IPS DF 6.9 (cell line): ENCODE measurements at places on chromosomes 6 and 20.

GRCh38 chr20:57048027-57048869 is 218.2 kb downstream of the BMP7 start:
- H3K4me3 ChIP-seq, result no peak overlapping the region
- peak; percentile 48 for DNase-seq
- H3K4me1 ChIP-seq, result no peaks in the 10 kb centered on the region

DNA sequence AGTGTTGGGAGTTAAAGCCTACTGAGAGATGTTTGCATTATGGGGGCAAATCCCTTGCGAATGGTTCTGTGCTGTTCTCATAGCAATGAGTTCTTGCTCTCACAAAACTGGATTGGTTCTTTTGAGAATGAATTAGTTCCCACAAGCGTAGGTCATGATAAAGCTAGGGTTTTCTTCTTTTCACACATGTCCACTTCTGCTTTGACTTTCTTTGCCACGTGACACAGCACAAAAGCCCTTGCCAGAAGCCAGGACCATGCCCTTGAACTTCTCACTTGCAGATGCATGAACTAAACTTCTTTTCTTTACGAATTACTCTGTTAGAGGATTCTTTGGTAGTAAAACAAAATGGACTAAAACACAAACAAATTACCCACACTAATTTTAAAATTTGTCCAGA is 922.8 kb downstream of the EPHA7 start:
- H3K36me3 ChIP-seq, result no peaks in the 10 kb centered on the region
- no peak for DNase-seq
- no peak overlapping the region for H3K4me3 ChIP-seq
- no peaks in the 10 kb centered on the region for H3K27me3 ChIP-seq

- H3K27me3 ChIP-seq, result no peaks in the 10 kb centered on the region
- no peaks in the 10 kb centered on the region for H3K36me3 ChIP-seq
- no peak for DNase-seq
- H3K4me1 ChIP-seq, result no peaks in the 10 kb centered on the region
- no peak overlapping the region for H3K4me3 ChIP-seq
Observed at GRCh38 chr6:99241905-99242534, 107.5 kb downstream of the FAXC start.

DNA sequence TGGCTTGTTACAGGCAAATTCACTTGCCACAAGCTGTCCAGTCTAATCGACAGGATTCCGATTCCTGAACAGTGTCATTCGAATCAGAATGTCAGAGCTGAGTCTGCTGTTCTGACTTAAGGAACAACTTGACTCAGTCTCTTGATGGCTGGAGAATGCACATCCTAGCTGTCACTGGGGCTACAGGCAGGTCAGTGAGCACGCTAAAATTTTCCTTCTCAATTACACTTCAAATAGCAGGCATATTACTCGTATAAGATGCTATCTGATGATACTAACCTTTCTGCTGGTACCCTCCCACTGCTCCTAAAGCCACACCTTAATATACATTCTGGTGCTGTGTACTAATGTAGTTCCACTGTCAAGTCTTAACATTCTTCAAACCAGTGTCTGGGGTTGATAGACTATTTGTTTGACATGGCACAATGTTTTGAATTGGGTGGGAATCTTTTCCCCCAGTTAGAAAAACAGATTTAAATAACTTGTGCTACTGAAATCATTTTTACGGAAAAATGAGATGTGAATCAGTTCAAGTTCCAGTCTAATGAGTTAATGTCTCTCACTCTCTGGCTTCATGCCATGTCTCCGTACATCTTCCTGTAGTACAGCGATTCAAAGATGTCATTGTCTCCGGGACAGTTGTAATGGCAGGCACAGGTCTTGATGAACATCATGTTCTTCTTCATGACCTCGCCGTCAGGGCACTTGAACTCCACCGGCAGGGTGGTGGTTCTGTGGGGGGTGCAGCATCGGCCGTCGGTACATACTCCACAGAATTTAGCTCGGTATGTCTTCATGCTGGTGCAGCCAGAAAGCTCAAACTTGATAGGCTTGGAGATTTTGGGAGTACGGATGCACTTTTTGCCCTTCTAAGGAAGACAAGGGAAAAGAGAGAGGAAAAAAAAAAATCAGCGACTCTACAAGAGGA is 2.2 kb downstream of the CCN2 start:
- peak overlapping the region; percentile 0; the same call in 1 of the 2 replicates for H3K4me3 ChIP-seq
- no peak overlapping the region for H3K27ac ChIP-seq
- peaks cover 7% of the 10 kb centered on the region; the same call in 1 of the 2 replicates for H3K4me1 ChIP-seq
- H3K27me3 ChIP-seq, result no peaks in the 10 kb centered on the region
- peaks cover 12% of the 10 kb centered on the region; the same call in 1 of the 2 replicates for H3K36me3 ChIP-seq

DNA sequence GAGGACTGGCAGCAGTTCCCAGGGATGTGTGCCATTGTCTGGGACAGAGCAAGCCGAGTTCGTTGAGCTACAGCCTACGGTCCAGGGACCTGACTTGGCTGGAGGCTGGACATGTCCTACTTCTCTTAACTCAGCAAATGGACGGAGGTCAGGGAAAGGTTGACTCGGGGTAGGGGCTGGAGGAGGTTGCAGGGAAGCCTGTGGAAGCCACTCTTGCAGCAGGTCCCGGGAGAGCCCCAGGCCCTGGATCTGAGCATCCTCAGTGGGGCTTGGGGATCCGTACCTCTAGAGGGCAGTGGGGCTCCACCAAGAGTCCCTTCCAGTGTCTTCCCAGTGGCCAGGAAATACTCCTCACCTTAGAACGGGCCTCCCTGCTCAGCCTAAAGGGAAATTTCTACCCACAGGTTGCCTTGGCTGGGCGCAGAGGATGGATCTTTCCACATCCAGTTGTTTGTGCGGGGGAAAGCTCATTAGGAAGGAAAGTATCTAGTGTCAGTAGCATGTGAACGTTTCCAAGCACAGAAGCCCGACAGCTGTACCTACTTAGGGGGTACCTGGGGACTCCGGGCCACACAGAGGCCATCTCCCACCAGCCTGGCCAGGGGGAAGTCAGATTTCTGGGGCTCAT is 170.2 kb downstream of the NFATC2 start:
- H3K36me3 ChIP-seq, result no peaks in the 10 kb centered on the region
- H3K27me3 ChIP-seq, result no peaks in the 10 kb centered on the region
- H3K27ac ChIP-seq, result no peak overlapping the region
- no peaks in the 10 kb centered on the region for H3K4me1 ChIP-seq
- peak; percentile 72 for DNase-seq
- no peak overlapping the region for H3K4me3 ChIP-seq

GRCh38 chr6:16649241-16649640 is 112.0 kb downstream of the ATXN1 start:
- no peaks in the 10 kb centered on the region for H3K4me1 ChIP-seq
- H3K27ac ChIP-seq, result no peak overlapping the region
- no peaks in the 10 kb centered on the region for H3K36me3 ChIP-seq
- no peak for DNase-seq
- H3K4me3 ChIP-seq, result no peak overlapping the region

- H3K36me3 ChIP-seq, result no peaks in the 10 kb centered on the region
- H3K4me3 ChIP-seq, result no peak overlapping the region
- no peaks in the 10 kb centered on the region for H3K27me3 ChIP-seq
- no peak for DNase-seq
Observed at GRCh38 chr6:129893640-129894039, 32.5 kb upstream of the TMEM244 start.

- H3K27me3 ChIP-seq, result no peaks in the 10 kb centered on the region
- no peak overlapping the region for H3K27ac ChIP-seq
- no peak for DNase-seq
- H3K4me1 ChIP-seq, result no peaks in the 10 kb centered on the region
- H3K4me3 ChIP-seq, result no peak overlapping the region
Observed at GRCh38 chr6:1821513-1822183, 211.9 kb downstream of the FOXC1 start.

DNA sequence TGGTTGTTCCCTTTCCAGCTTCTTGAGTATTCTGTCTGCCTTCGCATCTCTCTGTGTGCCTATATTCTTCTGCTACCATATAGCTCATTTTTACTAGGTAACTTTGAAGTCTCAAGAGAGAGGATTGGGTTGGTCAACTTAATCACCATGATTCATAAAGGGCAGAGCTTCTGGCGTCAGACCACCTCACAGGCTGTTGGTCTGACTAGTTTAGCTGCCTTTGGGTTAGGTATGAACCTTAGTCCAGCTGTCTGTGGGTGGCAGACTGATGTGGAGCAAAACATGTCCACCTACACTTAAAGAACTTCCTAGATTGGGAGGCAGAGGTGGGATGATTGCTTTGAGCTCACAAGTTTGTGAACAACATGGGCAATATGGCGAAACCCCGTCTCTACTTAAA is 192.2 kb upstream of the SGK1 start:
- no peak for DNase-seq
- no peaks in the 10 kb centered on the region for H3K36me3 ChIP-seq
- H3K4me3 ChIP-seq, result no peak overlapping the region

DNA sequence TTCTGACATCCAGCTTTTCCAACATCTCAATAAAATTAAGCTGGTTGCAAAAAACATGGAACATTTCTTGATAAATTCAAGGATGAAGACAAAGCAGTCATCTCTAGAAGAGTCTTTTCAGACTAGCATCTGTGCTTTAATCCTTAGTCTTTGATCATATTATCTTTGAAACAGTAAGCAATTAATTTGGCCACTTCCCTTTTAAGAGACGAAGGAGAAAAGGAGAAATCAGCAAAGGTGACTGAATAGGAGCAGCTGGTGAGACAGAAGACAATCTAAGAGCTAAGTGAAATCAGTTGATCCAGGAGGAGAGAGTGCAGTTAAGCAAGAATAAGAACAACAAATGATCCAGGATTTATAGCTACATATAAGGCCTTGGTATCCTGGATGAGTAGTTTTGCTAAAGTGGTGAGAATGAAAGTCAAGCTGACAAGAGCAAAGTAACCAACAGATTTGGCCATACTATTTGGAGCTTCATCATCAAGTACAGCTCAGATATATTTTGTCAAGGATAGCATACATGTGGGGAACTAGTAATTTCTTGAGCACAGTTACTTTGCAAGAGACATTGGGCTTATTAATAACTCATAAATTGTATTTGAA is 215.5 kb downstream of the ADGB start:
- H3K4me1 ChIP-seq, result no peaks in the 10 kb centered on the region
- H3K36me3 ChIP-seq, result no peaks in the 10 kb centered on the region
- H3K4me3 ChIP-seq, result no peak overlapping the region
- DNase-seq, result no peak

DNA sequence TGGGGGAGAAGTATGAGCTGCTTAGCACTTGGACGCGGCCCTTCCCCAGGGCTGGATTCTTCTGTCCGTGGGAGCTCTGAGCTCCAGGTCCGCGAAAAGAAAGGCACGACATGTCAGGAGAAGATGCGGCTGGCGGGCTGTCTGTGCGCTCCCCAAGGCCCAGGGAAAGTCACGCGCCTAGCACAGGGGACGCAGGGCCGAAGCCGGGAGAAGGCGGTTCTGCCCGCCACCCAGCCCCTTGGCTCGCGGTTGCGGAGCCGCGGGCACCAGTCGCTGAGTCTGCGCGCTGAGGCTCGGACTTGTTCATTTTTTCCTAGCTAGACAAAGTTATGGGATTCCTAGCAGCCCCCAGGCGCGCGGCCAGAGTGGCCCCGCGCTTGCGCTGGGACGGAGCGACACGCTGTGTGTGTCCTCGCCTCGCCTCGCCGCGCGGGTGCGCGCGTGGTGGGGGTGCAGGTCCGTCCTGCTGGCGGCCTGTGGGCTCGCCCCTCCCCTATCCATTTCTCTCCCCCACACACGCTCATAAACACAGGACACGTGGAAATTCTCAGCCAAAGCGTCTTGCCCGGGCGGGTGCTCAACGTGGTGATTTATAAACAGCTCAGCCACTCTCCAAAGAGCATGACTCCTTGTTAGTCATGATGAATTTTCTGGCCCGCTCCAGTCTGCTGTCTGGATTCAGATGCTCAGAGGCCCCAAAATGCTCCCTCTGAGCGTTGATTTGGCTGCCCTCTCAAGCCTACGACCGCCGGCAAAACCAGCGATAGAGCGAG is 1.9 kb upstream of the POU3F2 start:
- H3K4me1 ChIP-seq, result peaks cover 7% of the 10 kb centered on the region
- no peak overlapping the region for H3K27ac ChIP-seq
- H3K27me3 ChIP-seq, result peaks cover 74% of the 10 kb centered on the region
- no peaks in the 10 kb centered on the region for H3K36me3 ChIP-seq

DNA sequence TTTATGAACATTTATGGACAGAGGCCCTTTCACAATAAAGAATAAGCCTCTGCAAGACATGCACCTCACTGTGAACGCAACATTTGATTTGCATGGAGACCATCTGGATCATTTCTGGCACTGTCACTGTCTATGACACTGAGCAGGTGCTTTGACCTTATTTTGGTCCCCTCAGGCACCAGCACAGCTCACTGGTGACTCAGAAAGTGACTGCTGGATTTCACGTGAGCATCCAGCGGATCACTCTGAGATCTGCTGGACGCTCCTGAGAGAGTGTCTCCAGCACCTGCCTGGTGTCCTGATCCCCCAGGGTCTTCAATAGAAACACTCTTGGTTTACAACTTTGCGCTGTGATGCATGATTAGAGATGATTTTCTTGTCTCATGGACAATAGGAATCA is 375.7 kb downstream of the TENT5A start:
- H3K27ac ChIP-seq, result no peak overlapping the region
- DNase-seq, result no peak
- no peaks in the 10 kb centered on the region for H3K4me1 ChIP-seq
- no peaks in the 10 kb centered on the region for H3K36me3 ChIP-seq
- no peaks in the 10 kb centered on the region for H3K27me3 ChIP-seq

- no peak for DNase-seq
- H3K27ac ChIP-seq, result no peak overlapping the region
- H3K4me3 ChIP-seq, result no peak overlapping the region
- H3K4me1 ChIP-seq, result no peaks in the 10 kb centered on the region
- no peaks in the 10 kb centered on the region for H3K36me3 ChIP-seq
- no peaks in the 10 kb centered on the region for H3K27me3 ChIP-seq
Observed at GRCh38 chr6:29131691-29132090, 23.8 kb downstream of the OR2J3 start.

DNA sequence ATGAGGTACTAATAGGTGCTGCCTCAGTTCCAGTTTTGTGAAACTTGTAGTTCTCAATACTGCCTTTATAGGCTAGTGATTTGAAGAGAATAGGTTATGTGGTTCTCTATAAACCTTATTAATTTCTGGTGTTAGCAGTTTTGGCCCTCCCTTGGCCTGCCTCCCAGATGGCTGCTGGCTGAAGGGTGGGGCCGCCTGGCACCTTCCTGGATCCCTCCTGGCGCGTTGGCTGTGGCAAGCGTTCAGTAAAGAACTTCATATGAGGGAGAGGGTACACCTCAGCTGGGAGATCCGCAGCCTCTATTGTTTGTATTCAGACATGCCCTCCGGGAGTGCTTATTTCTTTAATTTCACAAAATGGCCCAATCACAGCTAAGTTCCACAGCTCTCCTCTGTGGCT is 51.9 kb downstream of the FAM120B start:
- DNase-seq, result no peak
- no peaks in the 10 kb centered on the region for H3K27me3 ChIP-seq
- H3K27ac ChIP-seq, result no peak overlapping the region
- H3K4me1 ChIP-seq, result no peaks in the 10 kb centered on the region
- H3K4me3 ChIP-seq, result no peak overlapping the region
- no peaks in the 10 kb centered on the region for H3K36me3 ChIP-seq
